Small intestine (tissue), 16 donors: ENCODE measurements at places on chromosomes 7 and 10. TPM values are rescaled to one million over a fixed set of nuclear protein-coding genes. Genes with fewer than 3 reads are reported as not detected.

Gene SMNDC1
- 12.3 TPM for polyA plus RNA-seq

Gene HDAC9
- 2.7 TPM for polyA plus RNA-seq

Gene ERVW-1
- 0.01 TPM for polyA plus RNA-seq

GRCh38 chr7:158834878-158835784, 5.8 kb upstream of the ESYT2 start:
- no peak for DNase-seq
- H3K4me3 ChIP-seq, result no peak overlapping the region
- no peak overlapping the region for H3K27ac ChIP-seq
- H3K4me1 ChIP-seq, result no peaks in the 10 kb centered on the region
- H3K36me3 ChIP-seq, result no peaks in the 10 kb centered on the region
- H3K27me3 ChIP-seq, result no peaks in the 10 kb centered on the region

GRCh38 chr7:2904202-2904601, 60.1 kb upstream of the GNA12 start:
- no peaks in the 10 kb centered on the region for H3K27me3 ChIP-seq
- no peak overlapping the region for H3K4me3 ChIP-seq
- DNase-seq, result no peak

Gene EN2
- not detected for polyA plus RNA-seq

Gene NRP1
- 22.0 TPM for polyA plus RNA-seq

Gene FANK1
- polyA plus RNA-seq, result 4.0 TPM

Gene RBP4
- polyA plus RNA-seq, result 26.0 TPM

DNA sequence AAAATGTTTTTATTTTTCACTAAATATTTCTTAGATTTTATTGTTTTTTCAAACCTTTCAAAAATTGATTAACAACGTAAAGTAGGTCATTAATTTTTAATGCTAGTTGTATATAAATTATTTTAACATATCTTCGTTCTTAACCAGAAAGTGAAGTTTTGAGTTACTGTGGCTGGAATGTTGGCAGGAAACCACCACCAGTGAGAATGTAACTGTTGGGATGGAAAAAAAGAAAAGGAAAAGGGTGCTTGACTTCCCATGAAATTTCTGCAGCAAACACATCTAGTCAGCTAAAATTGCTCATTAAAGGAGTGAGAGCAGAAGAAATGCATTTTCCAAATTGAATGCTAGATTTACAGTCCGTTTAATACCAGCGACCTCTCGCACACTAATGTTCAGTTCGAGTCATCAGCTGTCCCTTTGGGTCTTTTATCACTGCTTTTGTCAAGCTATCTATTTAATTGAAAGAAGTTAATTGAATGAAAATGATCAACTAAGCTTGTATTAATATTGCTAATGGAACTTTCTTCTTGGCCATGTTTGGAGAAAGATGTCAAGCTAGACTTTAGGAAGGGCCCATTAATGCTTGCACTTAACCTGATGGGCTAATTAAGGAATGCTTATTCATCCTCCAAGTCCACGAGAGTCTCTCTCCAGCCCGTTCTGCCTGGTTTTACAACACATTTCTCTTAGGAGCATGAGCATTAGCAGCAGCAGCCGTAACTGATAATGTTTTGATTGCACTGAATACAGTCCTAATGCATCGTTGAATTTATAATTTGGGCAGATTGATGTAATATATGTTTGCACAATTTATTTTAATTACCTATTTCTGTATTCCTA, 70.1 kb downstream of the UBE3C start:
- no peak for DNase-seq
- no peaks in the 10 kb centered on the region for H3K27me3 ChIP-seq
- H3K4me3 ChIP-seq, result no peak overlapping the region
- no peak overlapping the region for H3K27ac ChIP-seq

DNA sequence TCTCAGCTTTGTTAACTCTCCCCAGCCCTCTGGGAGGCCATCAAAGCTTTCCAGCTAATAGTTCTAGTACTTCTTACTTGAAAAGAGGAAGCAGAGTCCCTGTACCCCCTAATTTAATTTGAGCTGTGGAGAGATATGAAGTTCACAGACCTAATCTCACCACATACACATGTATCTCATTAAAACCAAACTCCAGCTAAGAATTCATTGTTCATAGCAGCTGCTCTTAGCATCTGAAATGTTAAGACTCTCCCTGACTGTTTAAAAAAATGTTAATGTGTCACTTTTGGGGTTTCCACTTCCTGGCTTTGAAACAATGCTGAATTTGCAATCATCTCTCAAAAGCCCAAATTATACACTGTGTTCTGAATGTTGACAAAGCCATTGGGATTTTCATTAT, 16.2 kb upstream of the MRC1 start:
- H3K36me3 ChIP-seq, result no peaks in the 10 kb centered on the region
- no peak overlapping the region for H3K27ac ChIP-seq
- peaks cover 28% of the 10 kb centered on the region for H3K4me1 ChIP-seq
- no peak for DNase-seq
- H3K4me3 ChIP-seq, result no peak overlapping the region
- H3K27me3 ChIP-seq, result no peaks in the 10 kb centered on the region

DNA sequence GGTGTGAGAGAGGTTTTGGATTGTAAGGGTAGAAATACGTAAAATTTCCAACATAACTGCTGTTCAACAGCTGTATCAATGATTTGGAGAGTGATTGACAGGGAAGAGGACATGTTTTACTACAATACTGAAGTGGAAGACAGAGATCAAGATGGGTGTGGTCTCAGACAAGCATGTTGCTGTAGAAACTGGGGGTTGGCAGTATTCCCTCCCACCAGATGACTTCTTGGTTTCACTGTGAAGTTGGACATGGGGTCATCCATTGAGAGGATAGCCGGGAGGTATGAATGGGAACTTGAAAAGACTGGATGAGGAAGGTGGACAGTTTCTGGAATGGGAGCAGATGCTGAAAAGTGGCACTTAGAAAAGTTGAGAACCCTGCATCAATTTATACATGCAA, 95.3 kb upstream of the HDAC9 start:
- no peak overlapping the region for H3K27ac ChIP-seq
- H3K36me3 ChIP-seq, result no peaks in the 10 kb centered on the region
- DNase-seq, result no peak
- H3K4me1 ChIP-seq, result no peaks in the 10 kb centered on the region
- no peak overlapping the region for H3K4me3 ChIP-seq

DNA sequence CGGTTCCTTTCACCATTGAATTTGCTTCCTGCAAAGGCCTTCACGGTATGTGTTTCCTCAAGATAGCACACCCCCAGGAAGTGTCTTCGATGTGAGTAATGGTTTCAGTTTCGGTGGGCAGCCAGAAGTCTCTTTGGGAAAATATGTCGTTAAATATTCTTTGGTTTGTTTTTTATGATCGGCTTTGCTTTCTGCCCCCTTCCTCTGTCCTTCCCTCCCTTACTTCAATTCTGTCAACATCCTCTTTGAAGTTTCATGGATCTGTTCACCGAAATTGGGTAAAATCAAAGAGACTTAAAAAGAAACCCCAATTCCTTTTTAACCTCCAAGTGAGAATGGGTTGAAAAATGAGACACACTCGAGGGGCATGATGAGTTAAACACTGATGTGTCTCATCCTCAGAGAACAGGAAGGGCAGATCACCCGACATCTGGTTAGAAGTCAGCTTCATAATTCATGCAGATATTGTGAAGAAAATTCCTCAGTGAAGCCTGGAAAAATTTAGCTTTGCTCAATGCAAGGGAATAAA, 170.8 kb upstream of the HABP2 start:
- H3K27ac ChIP-seq, result no peak overlapping the region
- no peak overlapping the region for H3K4me3 ChIP-seq
- H3K4me1 ChIP-seq, result peaks cover 4% of the 10 kb centered on the region
- peaks cover 3% of the 10 kb centered on the region for H3K27me3 ChIP-seq
- DNase-seq, result peak; percentile 35

DNA sequence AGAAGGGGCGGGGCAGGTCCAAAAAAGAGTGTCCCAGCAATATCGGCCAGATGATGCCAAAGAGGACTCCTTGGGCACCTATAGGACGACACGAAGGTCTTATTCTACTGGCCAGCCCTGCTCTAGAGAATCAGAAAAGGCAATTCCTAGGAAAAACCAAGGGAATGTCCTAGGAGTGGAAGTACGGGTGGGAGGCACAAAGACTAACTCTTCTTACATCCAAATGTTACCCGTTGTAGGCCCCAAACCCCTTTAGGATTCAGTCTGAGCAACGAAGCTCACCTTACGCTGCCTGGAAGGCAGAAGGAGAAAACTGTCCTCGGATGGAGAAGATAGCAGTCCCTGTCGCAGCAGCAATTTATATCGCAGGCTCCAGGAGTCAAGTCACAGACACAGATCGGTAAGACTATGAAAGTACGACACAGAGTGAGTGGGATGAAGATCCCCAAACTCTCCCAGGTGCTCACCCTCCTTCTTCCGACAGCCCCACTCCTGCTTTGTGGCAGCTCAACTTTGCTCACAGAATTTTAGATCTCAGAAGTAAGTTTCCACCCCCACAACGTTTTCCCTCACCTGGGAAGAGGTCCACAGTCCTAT, 558 bp downstream of the TCTN3 start:
- no peaks in the 10 kb centered on the region for H3K36me3 ChIP-seq
- no peak for DNase-seq
- peaks cover 9% of the 10 kb centered on the region for H3K4me1 ChIP-seq
- peak overlapping the region; percentile 67 for H3K4me3 ChIP-seq

Gene GNG11
- polyA plus RNA-seq, result 18.6 TPM

GRCh38 chr7:157557263-157557662, 220.5 kb downstream of the DNAJB6 start:
- DNase-seq, result no peak
- no peak overlapping the region for H3K4me3 ChIP-seq
- H3K36me3 ChIP-seq, result no peaks in the 10 kb centered on the region
- H3K27me3 ChIP-seq, result no peaks in the 10 kb centered on the region
- H3K4me1 ChIP-seq, result no peaks in the 10 kb centered on the region

Gene SLC39A12
- 0.01 TPM for polyA plus RNA-seq

- H3K27ac ChIP-seq, result no peak overlapping the region
- H3K36me3 ChIP-seq, result no peaks in the 10 kb centered on the region
- H3K4me3 ChIP-seq, result no peak overlapping the region
- H3K4me1 ChIP-seq, result no peaks in the 10 kb centered on the region
These were observed 301.2 kb downstream of the FGFR2 start for GRCh38 chr10:121296881-121297585.

Gene NEBL
- polyA plus RNA-seq, result 1.4 TPM

DNA sequence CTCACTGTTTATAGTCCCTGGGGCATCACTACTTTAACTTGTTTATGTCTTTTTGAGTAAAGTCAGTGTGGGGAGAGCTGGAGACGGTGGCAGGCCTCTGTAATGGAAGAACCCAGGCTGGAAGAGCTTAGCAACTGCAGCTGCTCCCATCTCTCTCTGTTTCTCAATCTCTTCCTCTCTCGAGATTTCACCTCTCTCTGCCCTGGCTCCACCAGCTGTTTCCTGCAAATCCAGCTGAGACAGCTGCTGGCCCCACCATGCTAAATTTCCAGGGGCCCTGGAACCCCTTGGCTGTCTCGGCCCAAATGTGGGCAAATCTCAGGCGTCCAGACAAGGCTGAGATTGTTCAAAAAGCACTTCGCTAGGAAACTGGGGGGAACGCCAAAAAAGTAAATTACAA, 25.8 kb upstream of the SLF2 start:
- no peak for DNase-seq
- H3K27me3 ChIP-seq, result peaks cover 12% of the 10 kb centered on the region
- H3K36me3 ChIP-seq, result no peaks in the 10 kb centered on the region
- H3K4me3 ChIP-seq, result no peak overlapping the region

GRCh38 chr7:76358011-76358480, 745 bp downstream of the YWHAG start:
- no peaks in the 10 kb centered on the region for H3K27me3 ChIP-seq
- H3K27ac ChIP-seq, result peak overlapping the region; percentile 95
- no peaks in the 10 kb centered on the region for H3K36me3 ChIP-seq
- peak; percentile 56 for DNase-seq

- peak; percentile 59 for DNase-seq
- H3K4me3 ChIP-seq, result no peak overlapping the region
- peaks cover 2% of the 10 kb centered on the region for H3K4me1 ChIP-seq
- no peaks in the 10 kb centered on the region for H3K27me3 ChIP-seq
- H3K27ac ChIP-seq, result peak overlapping the region; percentile 61
- no peaks in the 10 kb centered on the region for H3K36me3 ChIP-seq
These were observed 5.0 kb upstream of the PDK4 start for GRCh38 chr7:95601316-95601715.

DNA sequence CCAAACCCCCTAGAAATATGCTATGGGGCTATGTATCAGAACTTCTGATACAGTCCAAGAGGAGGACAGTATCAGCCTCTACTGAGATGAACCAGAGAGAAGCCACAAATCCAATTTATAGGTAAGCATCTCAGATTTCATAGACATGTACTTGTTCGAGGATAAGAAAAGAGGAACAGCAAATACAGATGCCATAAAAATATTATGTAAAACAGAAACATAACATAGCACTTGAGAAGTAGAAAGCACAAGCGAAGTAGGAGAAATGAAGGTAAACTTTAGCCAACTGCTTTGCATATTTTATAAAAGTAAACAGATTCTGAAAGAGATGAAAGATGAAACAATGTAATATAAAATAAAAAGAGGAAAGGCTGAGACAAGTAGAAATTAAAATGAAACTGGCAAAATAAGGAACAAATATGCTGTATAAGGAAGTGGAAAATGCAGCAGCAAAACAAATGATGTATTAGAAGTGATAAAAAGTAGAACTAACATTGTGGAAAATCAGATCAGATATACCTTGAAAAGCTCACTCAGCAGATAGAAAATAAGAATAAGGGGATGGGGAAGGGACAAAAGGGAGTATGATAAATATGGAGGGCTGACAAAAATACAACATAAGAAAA, 135.1 kb downstream of the SKAP2 start:
- no peaks in the 10 kb centered on the region for H3K36me3 ChIP-seq
- no peaks in the 10 kb centered on the region for H3K4me1 ChIP-seq
- H3K4me3 ChIP-seq, result no peak overlapping the region
- DNase-seq, result no peak
- H3K27ac ChIP-seq, result no peak overlapping the region

DNA sequence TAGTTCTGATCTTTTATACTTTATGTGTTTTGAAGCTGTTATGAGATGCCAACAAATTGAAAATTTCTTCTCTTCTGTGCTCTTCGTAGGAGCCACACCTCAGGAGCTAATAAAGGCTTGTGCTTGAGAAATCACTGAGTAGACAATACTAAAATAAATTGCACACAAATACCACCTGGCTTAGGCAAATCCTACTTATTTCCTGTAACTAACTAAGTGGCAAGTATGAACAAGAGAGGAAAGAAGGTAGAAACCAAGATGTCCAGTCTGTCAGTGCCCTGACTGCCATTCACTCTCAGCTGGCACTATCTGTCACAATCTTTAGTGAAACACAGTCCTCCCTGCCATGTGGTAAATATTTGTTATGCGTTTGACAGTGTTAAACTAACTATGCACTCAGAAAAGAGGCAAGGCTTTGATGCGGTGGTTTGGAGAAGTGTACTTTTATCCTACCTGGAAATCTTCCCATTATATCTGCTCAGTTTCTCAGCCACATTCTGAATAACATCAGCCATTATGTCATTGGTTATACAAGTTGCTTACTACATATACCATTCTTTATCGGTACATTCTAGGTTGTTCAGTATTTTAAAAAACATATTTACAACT, 293.4 kb upstream of the VWC2 start:
- H3K36me3 ChIP-seq, result no peaks in the 10 kb centered on the region
- H3K27ac ChIP-seq, result no peak overlapping the region
- no peak overlapping the region for H3K4me3 ChIP-seq
- no peaks in the 10 kb centered on the region for H3K27me3 ChIP-seq
- peaks cover 9% of the 10 kb centered on the region for H3K4me1 ChIP-seq
- DNase-seq, result peak; percentile 5

Gene SAP25
- 2.0 TPM for polyA plus RNA-seq

- no peaks in the 10 kb centered on the region for H3K27me3 ChIP-seq
- H3K27ac ChIP-seq, result no peak overlapping the region
- H3K4me3 ChIP-seq, result no peak overlapping the region
- no peaks in the 10 kb centered on the region for H3K4me1 ChIP-seq
- H3K36me3 ChIP-seq, result no peaks in the 10 kb centered on the region
- peak; percentile 16 for DNase-seq
These were observed 46.3 kb upstream of the RNF216 start for GRCh38 chr7:5827755-5828154.

Gene ZNF107
- polyA plus RNA-seq, result 2.5 TPM

Gene TUBB8
- polyA plus RNA-seq, result not detected

Gene SPOCK2
- 24.2 TPM for polyA plus RNA-seq
